CD8-positive, alpha-beta memory T cell (primary cell): ENCODE measurements at places on chromosomes 7 and 10.

DNA sequence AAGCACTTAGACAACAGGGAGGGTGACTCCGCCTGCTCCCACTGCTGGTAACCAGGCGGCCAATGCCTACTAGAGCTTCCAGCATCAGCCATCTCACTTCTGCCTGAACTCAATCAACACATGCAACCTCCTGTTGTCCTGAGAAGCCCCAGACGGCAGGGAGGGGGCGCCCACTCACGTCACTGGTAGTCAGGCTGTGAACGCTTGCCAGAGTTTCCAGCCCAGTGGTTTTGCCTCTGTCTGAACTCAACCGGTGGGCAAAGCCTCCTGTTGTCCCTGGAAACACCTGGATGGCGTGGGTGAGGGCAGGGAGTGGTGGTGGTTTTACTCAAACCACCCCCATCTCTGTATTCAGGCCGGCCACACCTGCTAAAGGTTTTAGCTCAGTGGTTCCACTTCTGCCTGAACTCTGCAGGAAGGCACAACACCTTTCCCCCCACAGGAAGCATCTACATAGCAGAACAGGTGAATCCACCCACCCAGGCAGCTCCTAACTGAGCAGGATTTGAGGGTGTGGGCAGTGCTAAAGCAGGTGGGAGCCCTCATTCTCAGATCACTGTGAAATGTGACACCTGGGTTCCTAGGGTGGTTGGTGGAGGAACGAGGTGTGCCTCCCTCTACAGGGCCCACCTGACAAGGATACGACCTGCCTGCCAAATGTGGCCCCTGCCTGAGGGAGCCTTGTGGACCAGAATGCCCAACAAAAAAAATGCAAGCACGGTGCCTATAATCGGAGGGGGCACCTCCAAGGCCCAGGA is 563.0 kb upstream of the SEMA3D start:
- H3K27ac ChIP-seq: no peak overlapping the region
- no peaks in the 10 kb centered on the region for H3K36me3 ChIP-seq
- no peaks in the 10 kb centered on the region for H3K4me1 ChIP-seq
- H3K27me3 ChIP-seq: no peaks in the 10 kb centered on the region
- H3K4me3 ChIP-seq: no peak overlapping the region
- no peak for DNase-seq

- no peak overlapping the region for H3K4me3 ChIP-seq
- no peaks in the 10 kb centered on the region for H3K4me1 ChIP-seq
- DNase-seq: no peak
- no peaks in the 10 kb centered on the region for H3K27me3 ChIP-seq
These were observed 265.9 kb upstream of the YAE1 start for GRCh38 chr7:39300276-39300675.

DNA sequence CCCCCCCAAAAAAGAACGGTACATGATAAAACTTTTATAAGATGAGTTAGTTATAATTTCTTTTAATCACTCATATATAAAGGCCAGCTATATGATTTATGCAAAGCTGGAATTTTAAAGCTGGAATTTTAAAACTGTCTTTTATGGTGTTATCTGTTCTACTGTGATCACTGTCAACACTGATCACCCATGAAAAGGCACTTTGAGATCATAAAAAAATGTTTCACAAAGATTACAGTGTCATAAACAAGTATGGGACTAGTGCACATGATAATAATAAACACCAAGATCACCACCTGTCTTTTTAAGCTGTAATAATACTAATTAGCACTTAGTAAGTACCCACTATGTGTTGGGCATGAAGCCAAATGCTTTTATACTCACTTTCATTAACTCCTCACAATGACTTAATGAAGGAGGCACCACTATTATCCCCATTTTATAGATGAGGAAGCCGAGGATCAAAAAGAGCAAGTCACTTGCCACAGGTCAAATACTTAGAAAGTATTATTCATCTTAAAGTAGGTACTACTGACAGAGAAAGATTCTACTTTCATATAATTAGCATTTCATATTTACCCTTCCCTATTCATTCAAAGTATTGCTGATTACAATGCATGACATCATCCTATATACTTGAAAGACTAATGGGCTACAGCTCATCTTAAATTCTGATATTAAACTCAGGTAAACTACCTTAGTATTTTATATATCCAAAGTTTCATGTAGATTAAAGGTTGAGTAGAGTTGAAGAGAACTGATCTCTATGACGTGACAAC is 8.3 kb upstream of the RHOBTB1 start:
- H3K36me3 ChIP-seq: no peaks in the 10 kb centered on the region
- no peak overlapping the region for H3K4me3 ChIP-seq
- no peak overlapping the region for H3K27ac ChIP-seq
- no peaks in the 10 kb centered on the region for H3K27me3 ChIP-seq
- no peaks in the 10 kb centered on the region for H3K4me1 ChIP-seq

GRCh38 chr10:12799714-12800113 is 201.8 kb downstream of the CCDC3 start:
- H3K36me3 ChIP-seq: no peaks in the 10 kb centered on the region
- no peaks in the 10 kb centered on the region for H3K27me3 ChIP-seq
- no peak overlapping the region for H3K4me3 ChIP-seq
- no peak for DNase-seq

DNA sequence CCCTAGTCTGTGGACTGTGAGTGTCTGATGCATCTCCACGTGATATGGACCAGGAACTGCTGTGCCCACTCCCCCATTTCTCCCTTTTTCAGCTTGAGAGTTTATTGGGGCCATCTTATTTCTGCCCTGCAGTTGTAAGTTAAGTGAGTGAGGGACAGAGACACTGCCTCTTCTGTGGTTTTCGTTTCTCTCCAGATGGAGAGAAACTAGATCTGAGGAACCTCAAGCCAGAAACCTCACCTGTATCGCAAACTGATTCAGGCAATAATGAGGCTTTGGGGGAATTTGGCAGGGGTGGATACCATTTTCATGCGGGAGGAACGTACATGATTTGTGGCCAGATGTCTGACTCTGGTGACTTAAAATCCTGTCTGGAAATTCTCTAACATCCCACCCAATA is 641.7 kb downstream of the TNS3 start:
- H3K27me3 ChIP-seq: no peaks in the 10 kb centered on the region
- H3K4me3 ChIP-seq: no peak overlapping the region
- no peaks in the 10 kb centered on the region for H3K36me3 ChIP-seq
- H3K4me1 ChIP-seq: no peaks in the 10 kb centered on the region
- no peak overlapping the region for H3K27ac ChIP-seq
- no peak for DNase-seq

DNA sequence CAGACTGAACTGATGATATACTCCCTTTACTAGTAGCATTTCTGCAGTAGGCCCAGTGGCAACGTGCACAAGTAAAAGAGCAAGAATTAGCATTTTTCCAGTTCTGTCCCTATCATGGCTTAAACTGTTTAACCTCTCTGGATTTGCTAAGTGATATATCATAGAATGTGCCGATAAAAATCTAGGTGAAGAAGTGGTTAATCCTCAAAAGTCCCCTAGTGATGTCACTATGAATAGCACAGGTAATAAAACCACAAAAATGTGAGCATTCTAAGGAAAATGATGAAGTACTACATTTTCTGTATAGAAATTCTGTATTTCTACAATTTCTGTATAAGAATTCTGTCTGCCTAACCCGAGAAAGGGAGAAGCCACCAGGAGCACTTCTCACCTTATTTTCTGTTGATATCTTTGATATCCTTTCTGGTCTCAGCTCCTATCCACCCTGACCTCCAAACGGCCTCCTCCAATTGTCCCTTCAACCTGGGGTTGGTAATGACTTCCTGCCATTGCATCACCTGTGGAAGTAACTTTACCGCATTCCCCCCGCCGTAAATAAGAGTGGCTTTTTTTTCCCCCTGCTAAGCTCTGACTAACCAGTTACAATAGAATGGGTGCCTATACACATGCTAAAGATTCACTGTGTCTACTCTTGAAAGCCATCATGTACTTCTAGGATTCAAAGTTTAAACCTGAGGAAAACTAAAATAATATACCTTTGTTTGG is 155.9 kb upstream of the ASAH2 start:
- no peaks in the 10 kb centered on the region for H3K27me3 ChIP-seq
- H3K36me3 ChIP-seq: peaks cover 8% of the 10 kb centered on the region
- no peak overlapping the region for H3K4me3 ChIP-seq
- peaks cover 2% of the 10 kb centered on the region for H3K4me1 ChIP-seq
- H3K27ac ChIP-seq: no peak overlapping the region
